Left forelimb (tissue), 1 donor: ENCODE measurements at places on chromosomes 4 and X.
A peak's percentile ranks its signal among the peaks of the same experiment; 100 is the strongest.

GRCh38 chr4:121632636-121633035 lies 64.1 kb downstream of the ANXA5 start:
- DNase-seq, result no peak

DNA sequence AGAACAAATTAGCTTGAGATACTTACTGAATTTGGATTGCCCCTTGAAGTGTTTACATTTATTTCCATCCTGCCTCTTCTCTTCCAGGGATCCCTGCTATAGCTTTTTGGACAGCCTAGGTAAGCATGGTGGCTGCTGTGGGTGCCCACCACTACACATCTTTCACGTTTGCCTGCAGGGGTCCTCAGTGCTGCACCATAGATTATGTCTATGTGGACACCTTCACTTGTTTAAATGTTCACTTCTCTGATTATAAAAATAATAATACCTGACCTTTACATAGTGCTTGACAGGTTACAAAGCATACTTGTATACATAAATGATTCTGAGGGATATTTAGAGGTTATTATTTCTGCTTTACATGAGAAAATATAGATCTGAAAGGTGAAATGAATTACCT lies 67.9 kb upstream of the SLC4A4 start:
- DNase-seq, result no peak

GRCh38 chr4:16055873-16056272 lies 27.9 kb downstream of the PROM1 start:
- no peak for DNase-seq

DNA sequence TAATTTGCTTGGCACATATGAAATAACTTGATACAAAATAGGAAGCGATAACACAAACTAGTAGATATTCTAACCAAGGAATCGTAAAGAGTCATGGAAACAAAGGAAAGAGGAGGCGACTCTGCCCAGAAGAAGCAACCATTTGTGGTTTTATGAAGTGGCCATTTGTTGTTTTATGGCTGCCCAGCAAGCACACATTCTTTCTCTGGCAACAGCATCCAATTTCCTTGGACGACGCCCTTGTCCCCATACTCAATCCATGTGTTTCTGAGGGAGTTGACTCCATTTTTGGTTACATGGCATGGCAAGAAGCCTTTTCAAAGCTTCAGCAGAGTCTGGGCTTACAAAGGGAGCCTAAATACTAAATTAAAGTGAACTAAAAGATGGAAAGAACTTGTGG lies 295.1 kb downstream of the INPP4B start:
- DNase-seq, result no peak

GRCh38 chrX:8673201-8673600 lies 58.7 kb downstream of the ANOS1 start:
- DNase-seq, result no peak

DNA sequence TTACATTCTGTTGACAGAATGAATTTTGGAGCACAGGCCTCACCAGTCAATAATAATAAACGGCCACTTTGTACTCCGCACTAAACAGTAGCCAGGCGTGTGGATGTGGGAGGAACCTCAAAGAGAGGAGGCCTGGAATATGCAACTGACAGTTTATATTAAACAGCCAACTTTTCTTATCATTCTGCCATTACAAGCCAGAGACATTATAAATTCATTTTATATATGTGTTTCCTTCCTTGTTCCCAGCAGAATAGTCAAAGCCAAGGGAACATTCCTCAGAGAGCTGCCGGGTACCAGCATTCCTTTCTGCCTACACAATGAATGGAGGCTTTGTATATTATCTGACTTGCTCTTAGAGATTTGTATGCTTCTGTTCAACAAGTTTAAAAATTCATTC lies 436.5 kb upstream of the FTHL17 start:
- no peak for DNase-seq

DNA sequence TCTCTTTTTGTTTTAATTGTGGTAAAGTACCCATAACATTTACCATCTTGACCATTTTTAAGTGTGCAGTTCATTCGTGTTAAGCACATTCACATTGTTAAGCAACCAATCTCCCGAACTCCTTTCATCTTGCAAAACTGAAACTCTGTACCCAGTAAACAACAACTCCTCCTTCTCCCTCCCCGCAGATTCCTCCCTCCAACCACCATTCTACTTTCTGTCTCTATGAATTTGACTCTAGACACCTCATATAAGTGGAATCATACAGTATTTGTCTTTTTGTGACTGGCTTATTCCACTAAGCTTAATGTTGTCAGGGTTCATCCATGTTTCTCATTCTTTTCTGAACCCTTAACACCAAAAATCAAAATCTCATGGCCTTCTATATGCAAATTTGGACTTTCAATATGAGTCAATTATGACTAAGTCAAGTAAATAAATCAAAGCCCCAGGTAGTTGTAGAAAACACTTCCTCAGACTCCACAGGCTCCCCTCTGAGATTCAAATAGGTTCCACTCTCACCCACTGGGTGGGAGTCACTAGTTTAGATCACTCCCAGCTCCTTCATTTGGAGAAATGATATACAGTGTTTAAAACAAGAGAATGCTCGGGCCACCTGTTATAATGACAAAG lies 9.8 kb upstream of the RTL5 start:
- DNase-seq, result no peak

- no peak for DNase-seq
Measured at GRCh38 chrX:7294483-7294882, 146.5 kb upstream of the PUDP start.

- no peak for DNase-seq
Measured at GRCh38 chr4:39636531-39637184, 2.0 kb downstream of the SMIM14 start.

GRCh38 chr4:2786152-2786671 lies 6.7 kb upstream of the SH3BP2 start:
- peak; percentile 55 for DNase-seq
